ENCODE measurements at places on chromosomes 4 and X.

- no peak for DNase-seq
These were observed 228.5 kb downstream of the PCDH7 start for GRCh38 chr4:30948653-30949052.

DNA sequence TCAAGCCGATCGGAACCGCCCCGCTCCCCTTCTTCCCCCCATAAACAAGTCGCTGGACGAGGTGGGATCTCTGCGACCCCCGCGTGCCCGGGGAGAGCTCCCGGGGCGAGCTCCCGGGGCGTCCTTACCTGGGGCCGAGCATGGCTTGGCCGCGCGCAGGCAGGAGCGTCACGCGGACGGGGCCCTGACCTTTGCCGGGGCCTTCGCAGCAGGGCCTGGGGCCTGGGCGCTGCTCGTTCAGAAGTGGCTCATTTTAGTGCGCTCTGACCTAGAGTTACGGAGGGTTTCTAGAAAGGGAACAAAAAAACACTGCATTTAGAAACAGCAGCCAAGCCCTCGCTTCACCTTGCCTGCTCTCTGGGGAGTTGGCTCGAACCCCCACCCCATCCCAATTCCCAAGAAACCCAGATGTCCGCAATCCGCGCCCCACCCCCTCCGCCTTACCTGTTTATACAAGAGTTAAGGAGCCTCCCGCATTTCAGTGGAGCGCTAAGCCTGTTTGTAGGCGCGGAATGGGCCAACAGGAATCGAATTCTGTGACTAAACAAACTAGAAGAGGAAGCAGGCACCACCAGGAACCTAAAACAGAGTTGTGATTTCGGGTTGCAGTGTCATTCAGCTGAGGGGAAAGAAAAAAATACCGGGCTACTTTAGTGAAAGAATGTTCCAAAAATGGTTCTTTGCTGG is 814 bp upstream of the RBM47 start:
- DNase-seq = no peak

DNA sequence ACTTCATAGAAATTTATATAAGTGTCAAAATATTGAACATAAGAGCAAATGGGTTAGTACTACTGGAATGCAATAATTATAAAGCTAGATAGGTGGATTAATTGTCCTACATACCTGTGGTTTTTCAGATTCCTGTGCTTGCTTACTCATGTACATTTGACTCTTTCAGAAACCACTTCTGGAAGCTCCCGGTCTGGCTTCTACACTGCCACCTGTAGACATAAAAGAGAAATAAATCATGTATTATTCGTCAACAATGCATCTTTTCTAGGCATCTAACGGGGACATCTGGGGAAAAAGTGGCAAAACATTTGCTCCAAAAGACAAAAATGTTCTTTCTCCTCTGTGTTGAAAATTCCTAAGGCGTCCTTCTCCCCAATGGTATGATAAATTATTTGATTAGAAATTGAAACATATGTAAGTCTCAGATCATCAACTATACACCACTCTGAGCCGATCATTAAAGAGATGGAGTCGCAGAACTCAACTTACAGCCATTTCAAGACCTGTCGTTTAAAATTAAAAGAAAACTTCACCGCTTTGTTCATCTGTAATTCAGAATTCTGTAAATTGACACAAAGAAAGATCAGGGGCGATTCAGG is 648.7 kb upstream of the DIPK2B start:
- no peak for DNase-seq

- no peak for DNase-seq
These were observed 157.0 kb upstream of the SMIM31 start for GRCh38 chr4:164596927-164597326.

DNA sequence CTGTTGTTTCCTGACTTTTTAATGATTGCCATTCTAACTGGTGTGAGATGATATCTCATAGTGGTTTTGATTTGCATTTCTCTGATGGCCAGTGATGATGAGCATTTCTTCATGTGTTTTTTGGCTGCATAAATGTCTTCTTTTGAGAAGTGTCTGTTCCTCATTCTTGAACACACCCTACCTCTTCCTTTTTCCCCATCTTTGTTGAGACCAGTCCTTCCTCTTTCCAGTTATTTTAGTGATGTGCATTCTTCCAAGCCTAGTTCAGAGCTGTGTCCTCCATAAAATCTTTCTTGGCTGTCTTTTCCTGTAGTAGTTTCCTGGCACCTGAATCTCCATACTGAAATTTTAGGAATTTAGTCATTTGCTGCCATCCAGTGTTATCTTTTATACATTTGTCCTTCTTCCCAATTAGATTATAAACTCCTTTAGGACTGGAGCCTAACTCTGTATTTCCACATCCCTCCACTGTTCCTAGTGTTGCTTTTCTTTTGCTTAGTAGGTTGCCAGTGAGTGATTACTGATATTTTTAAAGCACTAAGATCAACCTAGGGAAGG is 11.4 kb downstream of the FHIP1A start:
- no peak for DNase-seq

All from activated T-helper 1 cell treated with anti-CD3 and anti-CD28 coated beads, Interleukin-2, amount 50 U/mL, for 16 hours (primary cell).